Fibroblast of villous mesenchyme (primary cell): ENCODE measurements at places on chromosomes 1 and 21. TPM values are rescaled to one million over a fixed set of nuclear protein-coding genes. Genes with fewer than 3 reads are reported as not detected.

Gene XCL1
- 0.32 TPM in 1 of 2 replicates, not detected in the other for total RNA-seq

Gene VPS72
- total RNA-seq = 40.3 and 44.0 TPM in 2 replicates

Gene RLF
- total RNA-seq = 20.3 and 26.3 TPM in 2 replicates

Gene OR2M4
- total RNA-seq = not detected in 2 replicates

Gene OR2M2
- not detected in 2 replicates for total RNA-seq

Gene RGS1
- total RNA-seq = 0.32 TPM in 1 of 2 replicates, not detected in the other

Gene TMPRSS3
- not detected in 2 replicates for total RNA-seq

Gene MED8
- total RNA-seq = 69.3 and 79.5 TPM in 2 replicates

Gene KCNN3
- total RNA-seq = not detected in 2 replicates

Gene FAM167B
- total RNA-seq = 0.97 and 5.2 TPM in 2 replicates

Gene LENEP
- 0.32 and 0.43 TPM in 2 replicates for total RNA-seq
